Naive B cell (primary cell): ENCODE measurements at places on chromosomes 2 and 18.

DNA sequence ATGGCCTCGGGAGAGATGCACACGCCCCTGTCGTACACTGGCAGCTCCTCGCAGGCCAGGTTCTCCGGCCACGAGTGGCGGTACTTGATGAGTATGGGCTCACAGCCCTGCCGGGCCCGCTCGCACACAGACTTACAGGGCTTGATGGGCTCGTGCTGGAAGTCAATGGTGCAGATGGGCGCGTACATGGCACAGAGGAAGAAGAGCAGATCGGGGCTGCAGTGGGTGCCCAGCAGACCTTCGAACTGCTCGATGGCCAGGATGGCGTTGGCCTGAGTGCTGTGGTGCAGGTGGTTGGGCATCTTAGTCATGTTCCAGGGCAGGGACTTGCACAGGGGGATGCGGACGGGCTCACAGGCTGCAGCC is 359 bp downstream of the FRZB start:
- DNase-seq: no peak

GRCh38 chr18:29892960-29893558 is 1149.5 kb downstream of the DSC3 start:
- DNase-seq: no peak

DNA sequence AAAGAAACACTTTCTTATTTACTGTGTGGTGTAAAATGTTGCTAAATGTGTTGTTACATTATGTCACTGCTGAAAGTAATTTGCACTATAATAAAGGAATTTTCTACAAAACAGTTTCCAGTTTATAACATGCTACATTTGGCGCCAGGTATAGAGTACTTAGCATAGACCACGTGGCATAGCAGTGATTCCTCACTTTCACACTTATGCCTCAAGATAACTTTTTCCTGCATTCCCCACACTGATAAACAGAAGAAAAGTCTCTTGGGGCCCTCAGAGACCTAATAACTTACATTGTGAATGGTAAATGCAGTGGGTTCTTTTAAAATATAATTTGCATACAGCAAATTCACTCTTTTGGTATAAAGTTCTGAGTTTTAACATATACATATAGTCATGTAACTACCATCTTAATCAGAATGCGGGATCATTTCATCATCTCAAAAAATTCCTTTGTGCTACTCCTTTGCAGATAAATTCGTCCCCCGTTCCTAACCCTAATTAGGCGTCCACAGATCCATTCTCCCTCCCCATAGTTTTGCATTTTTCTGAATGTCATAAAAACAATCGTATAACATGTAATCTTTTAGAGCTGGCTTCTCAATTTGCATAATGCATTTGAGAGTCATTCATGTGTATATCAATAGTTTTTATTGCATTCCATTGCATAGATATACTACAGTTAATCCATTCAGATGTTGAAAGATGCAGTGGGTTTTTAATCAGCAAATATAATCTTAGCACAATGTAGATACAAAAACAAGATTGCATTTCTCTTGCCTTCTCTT is 7.5 kb downstream of the LGALSL start:
- DNase-seq: no peak

GRCh38 chr18:24633121-24633520 is 172.7 kb downstream of the HRH4 start:
- no peak for DNase-seq
